ENCODE measurements at places on chromosomes 12 and 14.

DNA sequence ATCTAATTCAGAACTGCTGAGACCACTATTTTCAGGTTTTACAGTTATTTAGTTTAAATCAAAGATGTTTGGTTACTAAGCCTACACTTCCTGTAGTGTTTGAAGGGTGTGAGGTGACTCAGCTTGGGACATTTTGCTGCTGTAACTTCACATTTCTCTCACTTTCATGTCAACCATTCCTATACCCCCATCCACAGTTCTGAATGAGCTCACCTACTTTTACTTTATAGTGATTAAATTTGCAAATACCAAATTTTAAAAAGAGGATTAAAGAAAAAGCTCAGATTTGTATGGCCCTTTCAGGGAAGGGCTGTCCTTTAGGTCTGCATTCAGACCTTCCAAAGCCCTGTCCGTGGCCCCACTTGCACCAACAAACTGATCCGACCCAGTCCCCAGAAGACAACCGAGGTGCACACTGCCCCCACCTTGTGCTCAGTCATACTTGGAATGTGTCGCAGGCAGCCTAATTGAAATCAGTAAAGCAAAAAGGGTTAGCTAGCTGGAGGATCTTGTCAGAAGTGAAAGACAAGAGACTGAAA, 174.4 kb downstream of the MON2 start:
- DNase-seq = no peak

DNA sequence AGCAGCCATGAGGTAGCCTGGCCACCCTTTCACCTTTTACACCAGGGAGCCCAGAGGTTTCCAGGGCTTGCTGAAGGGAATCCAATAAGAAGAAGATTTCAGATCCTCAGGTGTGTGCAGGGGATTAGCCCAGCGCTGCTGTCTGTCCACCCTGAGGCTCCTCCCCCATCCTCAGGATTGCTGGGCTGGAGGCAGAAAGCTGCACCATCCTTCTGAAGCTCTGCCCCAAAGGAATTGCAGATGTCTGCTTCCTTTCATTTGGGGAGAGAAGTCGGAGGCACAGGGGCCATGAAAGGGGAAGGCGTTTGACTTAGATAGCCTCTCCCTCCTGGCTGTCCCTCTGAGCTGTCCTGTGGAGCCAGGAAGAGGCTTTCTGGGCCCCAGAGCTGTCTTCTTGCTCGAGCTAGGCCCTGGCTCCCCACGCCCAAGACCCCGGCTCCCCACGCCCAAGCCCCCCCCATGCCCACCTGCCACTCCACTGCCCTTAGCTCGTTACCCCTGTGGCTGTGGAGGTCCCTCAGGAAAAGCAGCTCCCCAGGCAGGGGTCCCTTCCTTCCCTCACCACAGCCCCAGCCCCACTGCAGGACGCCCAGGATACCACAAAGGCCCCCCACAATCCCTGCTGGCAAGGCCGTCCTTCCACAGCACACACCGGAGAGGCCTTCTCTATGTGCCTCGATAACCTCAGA, 359.0 kb downstream of the CACNA1C start:
- DNase-seq = no peak

DNA sequence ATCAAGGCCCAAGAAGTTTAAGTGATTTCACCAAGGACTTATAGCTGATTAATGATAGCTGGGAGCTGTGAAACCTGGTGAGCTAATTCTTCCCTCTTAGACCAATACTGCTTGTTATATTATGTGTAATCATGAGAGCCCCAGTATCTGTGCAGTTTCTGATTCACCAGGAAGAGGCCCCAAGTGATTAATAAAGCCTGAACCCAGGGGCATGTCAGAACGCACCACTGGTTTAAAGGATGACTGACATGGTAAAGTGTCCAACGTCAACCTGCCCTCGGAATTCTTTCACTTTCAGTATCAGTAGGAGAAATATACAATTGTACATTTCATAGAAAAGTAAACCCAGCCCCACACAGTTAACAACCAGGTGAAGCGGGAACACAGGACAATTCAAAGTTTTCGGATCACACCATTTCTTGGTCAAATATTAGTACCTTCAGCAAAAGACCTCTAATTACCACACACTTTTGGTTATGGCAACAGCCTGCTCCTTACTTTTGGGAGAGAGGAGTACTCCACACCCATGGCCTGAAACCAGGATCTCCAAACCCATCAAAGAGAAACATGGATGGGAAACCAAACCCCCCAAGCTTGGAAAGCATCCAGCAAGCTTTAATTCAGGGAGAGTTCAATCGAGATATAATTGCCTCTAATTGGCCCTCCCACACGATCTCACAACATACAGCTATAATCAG, 28.5 kb downstream of the TMCC3 start:
- DNase-seq = no peak

DNA sequence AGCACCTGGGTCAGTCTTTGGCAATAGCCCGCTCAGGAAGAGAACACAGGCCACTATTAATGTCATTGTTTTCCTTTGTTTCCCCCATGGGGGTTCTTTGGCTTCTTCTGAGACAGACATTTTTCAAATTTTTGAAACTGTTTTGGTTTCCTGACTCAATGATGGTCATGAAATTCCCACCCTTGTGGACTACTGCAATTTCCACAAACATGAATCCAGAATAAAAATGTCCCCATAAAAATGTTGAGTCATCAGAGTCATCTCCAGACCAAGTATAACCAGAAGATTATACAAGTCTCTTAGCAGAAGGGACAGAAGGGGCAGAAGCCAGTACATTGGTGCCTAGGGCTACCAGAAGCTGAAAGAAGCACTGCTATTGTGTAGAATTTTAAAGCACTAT, 29.1 kb downstream of the SLCO1A2 start:
- DNase-seq = no peak

GRCh38 chr12:127494961-127495915, 771.7 kb upstream of the TMEM132C start:
- DNase-seq = no peak

DNA sequence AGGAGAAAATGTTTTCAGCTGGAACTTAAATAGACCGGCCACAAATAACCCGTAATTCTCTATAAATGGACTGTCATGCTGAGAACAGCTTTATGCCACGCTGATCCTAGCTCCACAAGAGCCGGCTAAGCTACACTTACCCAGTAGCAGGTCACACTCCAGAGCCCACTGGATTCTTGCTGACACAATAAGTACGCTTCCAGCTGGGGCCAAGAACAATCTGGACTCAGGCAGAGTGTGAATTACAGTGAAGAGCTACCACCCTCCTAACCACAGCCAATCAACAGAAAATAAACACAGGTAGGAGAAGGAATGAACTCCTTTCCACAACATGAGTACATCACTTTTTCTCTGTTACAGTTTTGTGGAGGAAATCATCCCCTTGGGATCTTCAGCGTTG, 531.3 kb downstream of the GALC start:
- peak; percentile 14 for DNase-seq

GRCh38 chr12:100372853-100373640, 16.2 kb downstream of the SLC17A8 start:
- no peak for DNase-seq
